ENCODE measurements at places on chromosomes 16 and 17.

DNA sequence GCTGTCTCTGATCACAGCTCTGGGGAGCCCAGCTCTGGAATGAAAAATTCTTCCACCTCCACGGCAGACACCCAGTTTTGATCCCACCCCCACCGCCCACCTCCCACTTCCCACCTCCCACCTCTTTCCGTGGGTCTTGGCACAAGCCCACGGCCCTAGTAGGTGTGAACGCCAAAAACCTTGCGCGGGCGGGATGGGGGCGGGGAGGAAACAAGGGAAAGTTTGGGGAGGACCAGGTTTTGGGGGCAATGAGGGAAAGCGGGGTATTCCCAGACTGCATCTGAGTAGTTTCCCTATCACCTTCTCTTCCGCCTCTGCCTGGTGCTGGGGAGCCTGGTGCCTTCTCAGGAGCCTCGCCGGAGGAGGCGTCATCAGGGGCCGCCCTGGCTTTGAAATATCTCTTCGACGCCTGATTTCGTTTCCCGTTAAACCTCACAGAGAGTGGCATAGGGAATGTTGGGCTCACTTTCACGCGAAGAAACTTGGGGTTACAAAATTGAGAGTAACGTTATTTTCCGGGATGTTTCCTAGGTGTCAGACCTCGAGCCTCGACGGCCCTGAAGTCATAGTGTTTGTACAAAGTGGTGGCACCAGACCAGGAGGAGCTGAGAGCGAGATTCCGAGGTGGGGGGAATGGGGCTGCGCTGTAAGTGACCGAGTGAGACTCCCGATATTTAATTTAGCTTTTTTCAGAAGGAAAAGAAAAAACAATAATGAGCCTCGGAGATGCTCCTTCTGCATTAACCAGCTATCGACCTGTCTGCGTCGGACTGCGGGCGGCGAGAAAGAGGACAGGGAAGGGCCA is 1.6 kb upstream of the IRX3 start:
- no peak for DNase-seq

GRCh38 chr17:65230040-65230439 is 92.9 kb downstream of the RGS9 start:
- no peak for DNase-seq

DNA sequence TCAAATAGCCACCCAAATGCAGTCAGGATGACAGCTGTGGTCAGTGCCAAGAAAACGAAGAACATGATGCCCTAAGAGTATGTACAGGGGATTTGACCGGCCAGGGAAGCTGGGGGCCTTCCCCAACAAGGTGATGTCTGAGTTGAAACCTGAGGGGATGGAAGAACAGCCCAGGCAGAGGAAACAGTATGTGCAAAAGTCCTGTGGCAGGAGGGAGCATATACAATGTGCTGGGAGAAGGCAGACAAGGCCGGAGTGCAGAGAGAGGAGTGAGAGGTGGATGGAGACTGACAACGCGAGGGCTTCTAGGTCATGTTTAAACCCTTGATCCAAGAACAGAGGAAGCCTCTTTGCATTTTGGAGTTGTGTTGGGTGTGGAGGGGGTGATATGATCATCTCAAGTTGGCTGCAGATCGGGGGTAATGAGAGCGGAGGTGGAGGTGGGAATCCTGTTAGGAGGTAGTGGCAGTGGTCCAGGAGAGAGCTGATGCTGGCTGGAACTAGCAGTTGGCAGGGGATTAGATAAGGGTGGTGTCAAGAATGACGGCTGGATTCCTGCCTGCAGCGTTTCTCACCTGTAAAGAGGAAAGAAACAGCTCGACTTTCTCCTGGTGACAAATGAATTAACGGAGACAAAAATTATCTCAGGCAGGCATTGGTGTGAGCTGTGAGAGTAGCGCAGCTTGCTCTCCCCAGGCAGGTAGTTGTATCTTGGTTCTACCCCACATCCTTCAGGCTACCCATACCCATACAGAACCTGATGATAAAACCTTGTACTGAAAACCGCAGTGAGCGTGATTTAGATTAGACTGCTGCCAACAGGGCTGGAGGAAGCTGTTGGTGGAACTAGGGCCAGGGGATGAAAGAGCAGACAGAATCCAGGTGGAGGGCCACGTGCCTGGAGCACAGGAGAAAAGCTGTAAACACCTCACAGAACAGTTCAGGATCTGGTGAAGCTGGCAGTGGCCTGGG is 37.2 kb upstream of the NGFR start:
- no peak for DNase-seq

- no peak for DNase-seq
Measured at GRCh38 chr17:58335779-58336455, 7.3 kb upstream of the TSPOAP1 start.

DNA sequence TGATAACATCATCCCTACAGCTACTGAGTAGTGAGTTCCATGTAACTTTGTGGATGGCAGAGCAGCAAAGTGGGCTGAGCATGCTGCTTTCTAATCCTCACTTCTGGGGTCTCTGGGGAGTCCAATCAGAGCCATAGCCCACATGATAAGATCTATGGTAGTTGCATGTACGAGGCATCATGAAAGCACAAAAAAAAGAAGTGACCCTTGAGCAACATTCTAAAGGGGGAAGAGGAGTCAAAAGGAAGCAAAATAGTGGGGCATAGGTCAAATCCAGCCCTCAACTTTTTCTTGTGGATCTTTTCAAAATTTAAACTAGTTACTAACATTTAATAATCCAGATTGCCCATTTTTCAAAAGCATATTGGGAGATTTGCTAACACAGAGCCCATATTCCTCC is 208.5 kb upstream of the TOX3 start:
- DNase-seq, result no peak

GRCh38 chr16:8063159-8063558 is 527.2 kb downstream of the TMEM114 start:
- no peak for DNase-seq

DNA sequence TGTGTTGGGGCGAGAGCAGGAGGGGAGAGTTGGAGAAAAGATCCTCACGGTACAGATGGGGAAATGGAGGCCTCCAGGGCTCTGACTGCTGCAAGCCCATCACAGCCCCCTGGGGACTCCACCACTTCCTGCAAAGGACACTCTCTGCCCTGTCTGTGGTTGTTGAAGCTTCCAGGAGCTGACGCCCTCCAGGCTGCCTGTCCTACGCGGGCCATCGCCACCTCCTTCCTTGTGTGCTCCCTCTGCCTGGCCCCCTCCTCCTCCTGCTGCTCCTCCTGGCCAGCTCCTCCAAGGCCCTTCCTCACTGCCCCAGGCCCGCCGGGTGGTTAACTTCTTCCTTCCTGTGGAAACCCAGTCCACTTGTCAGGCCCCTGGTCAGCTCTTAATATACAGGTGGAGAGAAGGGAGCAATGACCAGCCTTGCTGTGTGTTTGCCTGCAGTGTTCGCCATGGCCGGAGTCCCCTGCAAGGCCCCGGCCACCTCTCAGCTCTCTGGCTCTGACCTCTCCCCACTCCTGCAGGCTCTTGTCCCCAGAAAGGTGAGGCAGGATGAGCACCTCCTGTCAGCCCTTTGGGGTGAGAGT is 18.4 kb upstream of the STAC2 start:
- DNase-seq, result no peak

DNA sequence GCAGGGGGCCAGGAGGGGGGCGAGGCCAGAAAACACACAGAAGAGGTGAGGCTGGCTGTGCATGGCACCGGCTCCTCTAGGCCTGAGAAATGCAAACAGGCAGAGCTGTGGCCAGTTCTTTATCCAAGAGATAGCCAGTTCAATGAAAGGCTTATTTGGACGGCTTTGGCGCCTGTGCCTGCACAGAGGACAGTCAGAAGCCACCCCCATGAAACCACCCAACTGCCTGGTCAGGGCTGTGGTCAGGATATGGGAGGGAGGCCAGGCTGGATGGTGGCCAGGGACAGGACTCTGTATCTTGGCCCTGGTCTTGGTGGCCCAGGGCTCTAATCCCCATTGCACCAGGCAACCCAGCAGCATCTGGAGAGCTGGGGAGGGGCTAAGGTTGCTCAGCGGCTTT is 24.5 kb upstream of the GPRC5C start:
- no peak for DNase-seq

DNA sequence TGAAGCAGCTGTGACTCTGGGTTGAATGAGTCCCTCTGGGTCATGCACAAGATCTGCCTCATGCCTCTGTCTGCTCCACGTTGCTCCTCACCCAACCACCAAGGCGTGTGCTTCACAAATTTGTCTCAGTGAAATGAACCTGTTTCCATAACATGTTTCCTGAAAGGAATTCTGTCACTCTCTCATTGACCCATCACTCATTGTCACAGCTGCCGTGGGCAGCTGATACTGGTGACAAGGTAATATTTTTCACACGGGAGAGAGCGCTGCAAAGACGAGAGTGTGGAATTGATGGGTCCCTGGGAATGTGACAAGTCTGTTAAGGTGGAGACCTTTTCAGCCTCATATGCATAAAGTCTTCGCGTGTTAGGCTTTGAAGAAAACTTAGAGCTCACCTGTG is 391.4 kb downstream of the CPPED1 start:
- no peak for DNase-seq

- no peak for DNase-seq
Measured at GRCh38 chr17:34118564-34118963, 136.5 kb upstream of the CCL2 start.

- no peak for DNase-seq
Measured at GRCh38 chr16:86025706-86026105, 126.7 kb downstream of the IRF8 start.

DNA sequence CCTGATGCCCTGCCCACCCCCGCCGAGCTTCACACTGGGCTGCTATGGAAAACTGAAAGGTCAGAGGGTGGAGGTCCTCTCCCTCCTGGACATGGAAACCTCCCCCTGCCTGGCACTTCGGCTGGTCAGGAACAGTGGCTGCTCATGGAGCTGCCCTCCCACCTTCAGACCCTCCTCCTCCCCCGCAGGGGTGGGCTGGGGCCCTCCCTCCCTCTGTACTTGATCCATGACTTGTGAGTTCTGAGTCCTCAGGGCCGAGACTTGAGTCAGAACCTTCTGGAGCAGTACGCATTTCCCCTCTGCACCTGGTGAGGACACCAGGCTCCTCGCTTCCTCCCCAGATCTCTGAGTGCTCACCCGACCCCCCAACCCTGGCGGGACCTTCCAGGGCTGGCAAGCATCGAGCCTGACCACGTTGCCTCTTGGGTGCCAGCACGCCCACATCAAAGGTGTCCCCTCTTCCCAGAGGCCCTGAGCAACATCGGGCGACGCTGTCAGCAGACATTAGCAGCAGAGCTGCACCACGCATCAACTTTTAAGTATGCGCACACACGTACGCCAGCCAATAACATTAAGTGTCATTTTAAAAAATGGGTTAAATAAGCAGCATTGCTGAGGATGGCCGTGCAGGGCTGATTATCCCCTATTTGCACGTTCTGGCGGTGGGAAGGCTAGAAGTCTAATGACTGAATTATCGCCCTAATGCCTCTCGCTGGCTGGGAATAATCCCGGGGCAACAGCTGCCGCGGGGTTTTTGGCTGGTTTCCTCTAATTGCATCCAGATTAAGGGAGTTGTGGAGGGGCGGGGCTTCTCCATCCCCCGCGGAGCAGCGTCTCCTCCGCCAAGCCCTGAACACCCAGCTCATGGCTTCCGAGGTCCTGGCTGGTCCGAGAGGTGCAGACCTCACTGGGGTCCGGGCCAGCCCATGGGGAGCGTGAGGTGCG is 98.0 kb downstream of the TBC1D16 start:
- no peak for DNase-seq

DNA sequence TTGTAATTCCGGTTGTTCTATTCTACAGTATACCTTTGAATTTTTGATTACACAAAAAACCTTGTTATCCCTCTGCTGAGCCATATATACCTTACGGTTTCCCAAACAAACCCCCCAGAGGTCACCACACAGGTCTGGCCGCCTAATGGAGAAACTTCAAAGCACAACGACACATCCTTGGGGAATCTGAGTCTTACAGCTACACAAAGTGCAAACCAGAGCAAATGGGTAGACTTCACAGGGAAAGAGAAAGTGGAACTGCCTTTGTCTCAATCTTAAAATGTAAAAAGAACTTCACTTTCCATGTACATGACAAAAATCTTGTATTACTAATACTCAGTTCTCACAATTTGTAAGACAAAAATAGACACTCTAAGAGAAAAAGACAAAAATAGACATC is 2.7 kb downstream of the FBXO31 start:
- peak; percentile 28 for DNase-seq

DNA sequence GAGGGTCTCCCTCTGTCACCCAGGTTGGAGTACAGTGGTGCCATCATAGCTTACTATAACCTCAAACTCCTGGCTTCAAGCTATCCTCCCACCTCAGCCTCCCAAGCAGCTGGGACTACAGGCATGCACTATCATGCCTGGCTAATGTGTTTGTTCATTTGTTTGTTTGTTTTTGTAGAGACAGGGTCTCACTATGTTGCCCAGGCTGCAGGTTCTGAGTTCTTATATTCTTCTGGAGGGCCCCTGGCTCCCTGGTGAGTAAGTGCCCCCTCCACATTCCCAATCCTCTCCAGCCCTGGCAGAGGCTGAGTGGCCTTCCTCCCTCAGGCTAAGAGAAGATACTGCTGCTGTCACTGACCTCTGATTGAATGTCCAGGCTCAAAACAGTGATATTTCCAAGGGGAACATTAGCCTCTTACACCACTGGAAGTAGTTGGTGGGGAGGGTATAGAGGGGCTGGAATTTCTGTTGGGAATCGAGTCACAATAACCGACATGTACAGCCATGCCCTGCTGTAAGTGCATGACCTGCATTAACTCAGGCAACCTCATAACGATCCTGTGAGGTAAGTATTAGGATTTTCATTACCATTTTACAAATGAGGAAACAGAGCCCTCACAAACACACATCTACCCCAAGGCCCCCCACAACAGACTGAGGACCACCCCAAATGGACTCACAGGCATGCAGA is 2.7 kb upstream of the ETV4 start:
- no peak for DNase-seq

GRCh38 chr16:75624921-75625334 is 1.8 kb upstream of the ADAT1 start:
- DNase-seq, result peak; percentile 74

DNA sequence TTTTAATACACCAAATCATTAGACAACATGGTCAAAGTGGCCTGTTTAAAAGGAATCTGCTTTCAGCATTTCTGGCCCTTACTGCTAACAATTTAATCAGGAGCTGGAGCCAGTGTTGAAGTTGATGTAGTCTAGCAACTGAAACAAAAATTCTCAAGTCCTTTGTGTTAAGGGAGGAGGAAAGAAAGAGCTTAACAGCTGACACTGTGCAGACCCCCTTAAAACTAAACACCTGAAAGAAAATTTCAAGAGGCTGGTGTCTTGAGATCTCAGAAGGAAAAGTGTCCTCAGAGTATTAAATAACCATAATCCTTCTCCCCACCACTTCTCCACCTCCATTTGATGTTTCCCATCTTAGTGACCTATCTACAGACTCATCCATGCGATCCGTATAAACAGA is 232.1 kb downstream of the FTO start:
- no peak for DNase-seq

- DNase-seq, result no peak
Measured at GRCh38 chr16:54970016-54970415, 39.4 kb downstream of the IRX5 start.
